ENCODE measurements at places on chromosomes 5 and 9. TPM values are rescaled to one million over a fixed set of nuclear protein-coding genes. Genes with fewer than 3 reads are reported as not detected.

The FAM151B gene
- 1.8 TPM for polyA plus RNA-seq

The SLC35A4 gene
- 71.2 TPM for polyA plus RNA-seq

The C5orf22 gene
- polyA plus RNA-seq, result 8.2 TPM

The IRGM gene
- polyA plus RNA-seq, result not detected

GRCh38 chr5:83531661-83532060, 60.1 kb downstream of the VCAN start:
- DNase-seq, result peak; percentile 52

DNA sequence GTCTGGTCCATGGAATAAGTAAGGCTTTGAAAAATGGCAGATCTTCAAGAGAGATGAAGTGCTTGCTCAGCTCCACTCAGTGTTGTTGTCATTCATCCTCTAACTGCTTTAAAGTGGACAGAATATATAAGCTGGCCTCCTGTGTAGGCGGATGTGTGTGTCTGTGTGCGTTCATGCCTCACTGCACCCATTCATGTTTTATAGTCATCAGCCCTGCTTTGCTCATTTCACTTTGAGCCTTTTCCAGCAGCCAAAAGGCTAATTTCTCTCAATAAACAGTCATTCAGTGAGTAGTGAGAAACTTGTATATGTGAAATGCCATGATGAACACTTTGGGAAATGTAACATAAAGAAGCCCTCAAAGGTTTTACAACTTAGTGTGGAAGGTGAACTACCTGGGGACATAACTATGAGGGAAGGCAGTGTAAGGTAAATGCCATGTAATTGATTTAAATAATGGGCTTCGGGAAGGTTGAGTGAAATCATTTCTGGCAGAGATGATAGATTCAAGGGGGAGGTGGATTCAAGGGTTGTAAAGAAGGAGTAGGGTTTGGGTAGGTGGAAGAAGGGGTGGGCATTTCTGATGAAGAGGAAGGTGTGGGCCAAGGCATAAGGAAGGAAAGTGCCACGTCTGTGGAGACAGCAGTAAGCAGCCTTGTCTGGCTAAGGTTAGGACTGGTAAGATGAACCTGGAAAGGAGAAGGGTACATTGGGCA, 15.7 kb downstream of the TTC23L start:
- DNase-seq, result peak; percentile 70

DNA sequence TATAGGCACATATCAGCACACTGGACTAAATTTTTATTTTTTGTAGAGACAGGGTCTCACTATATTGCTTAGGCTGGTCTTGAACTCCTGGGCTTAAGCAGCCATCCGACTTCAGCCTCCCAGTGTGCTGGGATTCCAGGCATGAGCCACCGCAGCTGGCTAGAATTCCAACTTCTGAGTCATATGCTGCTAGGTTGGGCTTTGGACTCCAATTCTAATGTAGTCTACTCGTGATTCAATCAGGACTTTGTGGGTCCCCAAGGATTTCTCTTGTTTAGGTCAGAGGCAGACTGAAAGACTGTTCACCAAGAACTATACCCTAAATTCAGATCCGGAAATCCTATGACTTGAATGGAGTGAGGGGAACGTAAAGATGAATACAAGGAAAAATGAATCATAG, 68.2 kb upstream of the CHD1 start:
- DNase-seq, result no peak

GRCh38 chr5:139659695-139660101, 11.5 kb downstream of the CXXC5 start:
- DNase-seq, result peak; percentile 69

- DNase-seq, result no peak
These were observed 656.3 kb downstream of the ANXA1 start for GRCh38 chr9:73807952-73808351.

DNA sequence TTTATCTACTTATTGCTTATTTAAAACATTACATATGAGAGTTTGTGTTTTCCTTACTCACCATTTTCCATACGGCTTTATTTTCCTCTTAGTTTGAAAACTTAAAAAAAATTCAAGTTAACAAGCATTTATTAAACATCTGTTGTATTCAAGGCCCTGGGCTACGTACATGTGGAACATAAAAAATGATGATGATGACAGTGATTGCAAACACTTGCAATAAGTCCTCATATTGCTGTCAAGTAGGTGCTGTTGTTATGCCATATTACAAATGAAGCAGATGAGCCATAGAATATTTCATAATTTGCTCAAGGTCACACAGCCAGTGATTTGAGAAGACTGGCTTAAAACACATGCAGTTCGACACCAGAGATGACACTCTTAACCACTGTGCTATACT, 180.6 kb downstream of the COMMD10 start:
- DNase-seq, result no peak

DNA sequence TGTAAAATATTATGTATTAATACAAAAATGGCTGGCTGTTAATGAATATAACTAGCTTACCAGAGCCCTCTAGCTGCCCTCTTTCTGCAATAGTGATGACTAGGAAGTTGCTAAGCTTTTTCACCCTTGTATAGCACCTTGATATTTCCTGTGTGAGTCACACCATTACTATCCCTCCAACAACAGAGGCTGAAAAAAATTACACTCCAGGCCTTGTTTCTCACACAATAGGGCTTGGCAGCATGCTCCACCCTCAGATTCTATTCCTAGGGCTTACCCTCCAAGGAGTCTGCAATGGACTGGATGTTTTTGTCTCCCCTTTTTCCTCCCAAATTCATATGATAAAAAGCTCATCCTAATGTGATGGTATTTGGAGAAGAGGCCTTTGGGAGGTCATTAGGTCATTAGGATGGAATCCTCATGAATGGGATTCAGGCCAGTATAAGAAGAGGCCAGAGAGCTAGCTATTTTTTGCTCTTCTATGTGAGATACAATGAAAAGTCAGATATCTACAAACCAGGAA, 184.6 kb upstream of the MAP1B start:
- DNase-seq, result no peak

DNA sequence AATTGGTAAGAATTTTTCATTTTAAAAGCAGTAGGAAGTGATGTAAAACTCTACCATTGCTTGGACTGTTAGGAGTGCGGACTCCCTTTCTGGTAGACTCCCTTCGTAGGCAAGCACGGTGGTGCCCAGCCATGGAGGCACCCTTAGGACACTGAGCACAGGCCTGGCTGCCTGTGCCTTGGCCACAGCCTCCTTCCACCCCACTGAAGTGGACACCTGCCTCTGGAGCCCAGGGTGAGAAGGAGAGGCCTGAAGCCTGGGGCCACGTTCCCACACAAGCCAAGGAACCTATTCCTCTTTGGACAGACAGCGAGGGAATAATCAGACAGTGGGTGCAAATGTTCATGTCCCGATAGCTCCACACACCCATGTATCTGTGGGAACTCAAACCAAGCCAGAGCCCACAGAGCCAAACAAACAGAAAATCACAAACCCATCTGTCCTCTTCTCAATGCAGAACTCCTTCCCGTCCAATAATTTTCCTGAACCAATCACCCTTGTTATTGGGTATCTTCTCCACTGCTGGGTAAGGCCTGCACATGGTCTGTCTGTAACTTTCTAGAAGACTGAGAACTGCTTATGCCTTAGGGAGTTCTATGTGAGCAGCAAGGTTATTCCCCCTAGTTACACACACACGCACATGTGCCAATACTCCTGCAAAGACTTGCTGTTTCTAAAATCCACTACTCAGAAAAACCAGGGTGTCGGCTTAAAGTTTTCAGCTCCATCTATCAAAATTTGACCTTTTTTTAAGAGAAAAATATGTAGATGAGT, 45.2 kb downstream of the UBE2QL1 start:
- no peak for DNase-seq

DNA sequence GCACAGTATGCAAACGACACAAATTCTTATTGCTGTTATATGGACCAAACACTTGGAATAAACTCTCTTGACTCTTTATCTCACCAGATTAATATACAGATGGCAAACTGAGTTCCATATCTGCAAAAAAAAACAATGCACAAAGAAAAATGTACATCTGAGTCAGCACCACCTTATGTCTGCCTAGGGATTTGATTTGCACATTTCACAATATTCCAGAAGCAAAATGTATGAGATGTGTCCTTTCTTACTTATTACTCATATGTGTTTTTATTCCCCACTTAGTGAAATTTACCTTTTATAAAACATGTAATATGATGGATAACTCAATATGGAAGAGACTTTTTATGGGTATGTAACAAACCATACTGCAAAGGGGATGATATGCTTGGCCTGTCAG, 236.9 kb downstream of the GLIS3 start:
- no peak for DNase-seq

DNA sequence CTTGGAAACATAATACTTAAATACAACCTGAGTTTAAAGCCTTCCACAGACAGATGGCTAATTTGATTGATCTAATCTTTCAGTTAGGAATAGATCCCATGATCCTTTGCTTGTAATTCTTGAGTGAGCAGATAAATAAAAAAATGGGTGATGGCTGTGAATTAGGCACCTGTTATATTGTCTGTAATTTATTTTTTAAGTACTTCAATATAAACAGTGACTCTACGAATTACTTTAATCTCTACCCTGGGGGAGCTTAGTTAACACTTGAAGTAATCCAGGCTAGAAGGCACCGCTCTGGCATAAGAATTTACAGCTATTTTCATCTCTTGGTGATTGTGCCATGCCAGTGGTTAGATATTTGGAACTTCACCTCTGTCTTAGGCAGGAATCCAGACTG, 9.0 kb downstream of the EGFLAM start:
- DNase-seq, result no peak
